ENCODE measurements at places on chromosomes 7 and 10. TPM values are rescaled to one million over a fixed set of nuclear protein-coding genes. Genes with fewer than 3 reads are reported as not detected.

- DNase-seq: no peak
Measured at GRCh38 chr7:112105584-112106530, 100.3 kb downstream of the DOCK4 start.

DNA sequence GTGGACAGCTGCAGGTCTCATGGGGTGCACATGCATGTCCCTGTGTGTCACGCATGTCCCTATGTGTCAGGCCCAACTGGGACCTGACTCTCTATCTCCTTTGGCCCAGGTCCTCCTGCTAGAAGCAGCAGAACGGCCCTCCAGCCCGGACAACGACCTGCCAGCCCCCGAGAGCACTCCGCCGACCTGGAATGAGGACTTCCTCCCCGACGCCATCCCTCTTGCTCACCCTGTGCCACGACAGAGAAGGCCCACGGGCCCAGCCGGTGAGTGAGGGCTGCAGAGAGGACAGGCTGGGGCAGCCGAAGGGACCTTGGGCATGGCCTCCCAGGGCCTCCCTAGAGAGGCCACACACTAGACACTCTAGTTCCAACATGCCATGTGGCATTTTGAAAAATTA lies 89.3 kb downstream of the MYL10 start:
- no peak for DNase-seq

GRCh38 chr7:52211930-52212329 lies 823.5 kb upstream of the POM121L12 start:
- no peak for DNase-seq

GRCh38 chr10:129305046-129305445 lies 162.0 kb upstream of the MGMT start:
- DNase-seq: no peak

The ALOX5 gene
- total RNA-seq: not detected

DNA sequence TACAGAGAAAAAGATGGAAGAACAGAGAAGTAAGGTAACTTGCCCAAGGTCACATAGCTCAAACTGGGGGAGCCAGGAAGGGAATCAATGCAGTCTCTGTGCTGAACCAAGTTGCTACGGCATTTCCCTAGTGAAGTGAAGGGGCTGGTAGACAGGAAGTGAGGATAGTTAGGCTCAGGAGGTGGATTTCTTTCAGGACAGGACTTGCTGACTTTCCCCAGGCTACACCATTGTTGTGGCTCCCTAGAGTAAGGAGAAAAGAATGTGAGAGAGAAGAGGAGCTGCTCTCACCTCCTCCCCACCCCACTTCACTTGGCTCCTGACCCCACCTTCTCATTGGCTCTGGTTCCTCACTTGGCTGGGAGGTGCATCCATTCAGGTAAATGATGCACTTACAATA lies 316.9 kb downstream of the INHBA start:
- no peak for DNase-seq

GRCh38 chr7:136009488-136010079 lies 32.4 kb upstream of the MTPN start:
- no peak for DNase-seq

The BICC1 gene
- total RNA-seq: 15.2 TPM

DNA sequence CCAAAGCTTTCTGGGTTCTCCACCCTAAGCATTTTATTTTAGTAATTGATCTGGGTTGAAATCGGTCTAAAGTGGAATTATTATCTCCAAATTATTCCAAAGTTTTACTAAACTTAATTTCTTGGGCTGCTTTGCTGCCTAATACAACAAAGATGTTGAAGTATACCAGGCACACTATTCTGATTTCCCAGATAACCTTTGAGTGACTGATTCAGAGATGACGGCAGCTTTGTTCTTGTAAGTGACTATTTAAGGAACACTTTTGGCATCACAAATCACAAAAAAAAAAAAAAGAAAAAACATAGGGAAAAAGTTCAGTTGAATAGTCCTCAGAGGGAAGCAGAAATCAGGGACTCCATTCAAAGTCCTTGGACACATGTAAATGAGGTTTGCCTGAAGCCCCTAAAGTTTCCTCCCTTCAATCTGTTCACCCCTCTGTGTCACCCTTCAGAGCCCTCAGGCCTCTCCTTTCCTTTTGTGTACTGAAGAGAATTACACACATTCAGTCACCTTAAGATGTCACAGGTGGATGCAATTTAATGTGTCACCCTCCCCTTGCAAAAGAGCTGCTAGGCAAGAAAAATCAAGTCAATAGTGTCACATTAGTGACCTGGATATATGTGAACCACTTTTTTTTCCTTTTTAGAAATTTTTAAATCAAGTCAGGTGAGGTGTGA lies 81.5 kb downstream of the RTKN2 start:
- no peak for DNase-seq

The GPR26 gene
- not detected for total RNA-seq

The CNPY4 gene
- 11.4 TPM for total RNA-seq

DNA sequence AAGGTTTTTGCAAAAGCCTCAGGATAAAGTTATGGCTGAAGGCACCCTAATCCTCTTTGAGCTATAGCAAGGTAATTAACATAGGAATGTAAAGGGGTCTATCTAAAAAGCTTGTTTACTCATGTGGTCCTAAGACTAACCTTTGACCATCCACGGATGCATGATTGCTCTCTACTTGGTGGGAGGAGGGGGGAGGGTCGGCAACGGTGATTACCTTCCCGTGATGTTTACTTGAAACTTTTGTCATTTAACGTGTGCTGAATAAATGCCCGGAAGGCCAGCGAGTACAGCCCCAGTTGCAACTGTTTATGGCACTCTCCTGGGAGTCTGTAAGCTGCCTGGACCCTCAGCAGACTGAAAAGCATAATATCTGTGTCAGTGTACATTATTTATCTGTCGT lies 78.9 kb upstream of the GPR22 start:
- no peak for DNase-seq

- no peak for DNase-seq
Measured at GRCh38 chr7:1986366-1987083, 246.2 kb downstream of the MAD1L1 start.

The ABCB4 gene
- total RNA-seq: 0.69 TPM

DNA sequence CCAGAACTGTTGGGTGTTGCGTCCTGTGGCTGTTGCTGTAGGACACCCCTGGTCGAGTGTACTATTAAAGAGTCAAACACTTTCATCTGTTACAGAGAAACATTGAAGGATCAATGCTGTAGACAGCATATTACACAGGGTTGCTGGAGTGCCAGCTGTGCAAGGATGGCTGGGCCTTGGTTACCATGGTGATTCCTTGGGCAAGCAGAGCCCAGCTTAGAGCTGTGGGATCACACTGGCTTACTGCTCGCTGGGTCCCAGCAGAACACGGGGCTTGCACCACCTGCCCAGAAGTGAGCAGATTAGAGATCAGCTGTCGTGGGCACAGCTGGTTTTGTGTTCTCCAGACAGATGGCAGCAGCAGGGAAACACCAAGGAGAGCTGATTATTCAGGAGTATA lies 76.0 kb downstream of the GPR141 start:
- DNase-seq: no peak

The FGL2 gene
- not detected for total RNA-seq

The TFR2 gene
- total RNA-seq: 0.33 TPM

DNA sequence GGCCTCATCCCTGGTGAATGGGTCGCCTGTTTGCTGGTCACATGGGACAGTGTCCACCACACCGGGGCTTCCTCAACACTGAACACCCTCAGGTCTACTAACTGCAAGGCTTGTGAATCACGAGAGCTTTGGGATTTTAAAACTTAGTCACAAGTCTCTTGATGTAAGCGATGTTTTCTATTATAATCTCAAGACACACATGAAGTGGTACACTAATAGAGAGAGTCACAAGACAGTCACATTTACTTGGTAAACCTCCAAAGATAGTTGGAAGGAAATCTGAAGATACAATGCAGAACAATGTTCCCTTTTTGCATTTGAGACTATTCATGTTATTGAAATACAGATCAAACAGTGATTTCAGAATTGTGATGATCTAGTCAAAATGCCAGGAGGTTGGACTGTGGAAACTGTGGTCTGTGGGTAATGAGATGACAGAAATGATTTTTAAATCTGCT lies 233.1 kb upstream of the KLF6 start:
- no peak for DNase-seq
